Activated CD8-positive, alpha-beta memory T cell treated with anti-CD3 and anti-CD28 coated beads for 36 hours (primary cell): ENCODE measurements at places on chromosomes 13 and 19. TPM values are rescaled to one million over a fixed set of nuclear protein-coding genes. Genes with fewer than 3 reads are reported as not detected.

TEX29 gene
- total RNA-seq: not detected

MPND gene
- total RNA-seq: 18.0 TPM

ZNF85 gene
- 13.5 TPM for total RNA-seq

ICAM1 gene
- total RNA-seq: 57.8 TPM

ATCAY gene
- total RNA-seq: not detected

SPRED3 gene
- total RNA-seq: 0.61 TPM

EFNA2 gene
- not detected for total RNA-seq

BORA gene
- total RNA-seq: 12.8 TPM

OVOL3 gene
- total RNA-seq: not detected

NLRP9 gene
- not detected for total RNA-seq

HSD17B14 gene
- total RNA-seq: 0.27 TPM

KIR2DL3 gene
- total RNA-seq: 0.57 TPM

MCEMP1 gene
- total RNA-seq: not detected

CBLC gene
- not detected for total RNA-seq

SNRPD2 gene
- total RNA-seq: 805 TPM

NDUFS7 gene
- 104 TPM for total RNA-seq

TMEM86B gene
- total RNA-seq: 6.5 TPM

LYPD5 gene
- total RNA-seq: 0.73 TPM

DZIP1 gene
- total RNA-seq: 0.13 TPM

FREM2 gene
- total RNA-seq: not detected

FFAR3 gene
- 0.38 TPM for total RNA-seq

SBK3 gene
- not detected for total RNA-seq

IRGC gene
- total RNA-seq: not detected
